Forelimb muscle (tissue), 1 donor: ENCODE measurements at places on chromosomes 5 and 9.
A peak's percentile ranks its signal among the peaks of the same experiment; 100 is the strongest.

- DNase-seq = no peak
Observed at GRCh38 chr9:125746774-125747052, 460 bp upstream of the PBX3 start.

DNA sequence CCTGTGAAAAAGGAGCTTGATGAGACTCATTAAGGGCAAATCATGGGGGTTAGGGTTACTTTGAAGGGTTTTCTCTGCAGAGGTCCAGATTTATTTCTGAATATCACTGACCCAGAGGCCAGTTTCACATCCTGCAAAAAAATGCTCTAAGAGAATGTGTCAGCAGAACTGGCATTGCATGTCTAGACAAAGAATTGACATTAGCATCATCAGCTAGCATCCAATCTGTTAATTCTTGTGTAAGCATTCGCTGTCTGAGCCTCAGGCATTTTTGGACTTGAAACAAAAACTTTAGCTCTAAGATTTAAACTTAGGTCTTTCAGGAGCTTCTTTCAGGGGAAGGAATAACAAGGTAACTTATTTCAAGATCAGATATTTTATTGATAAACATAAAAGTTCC, 187.9 kb upstream of the ELL2 start:
- DNase-seq = no peak

DNA sequence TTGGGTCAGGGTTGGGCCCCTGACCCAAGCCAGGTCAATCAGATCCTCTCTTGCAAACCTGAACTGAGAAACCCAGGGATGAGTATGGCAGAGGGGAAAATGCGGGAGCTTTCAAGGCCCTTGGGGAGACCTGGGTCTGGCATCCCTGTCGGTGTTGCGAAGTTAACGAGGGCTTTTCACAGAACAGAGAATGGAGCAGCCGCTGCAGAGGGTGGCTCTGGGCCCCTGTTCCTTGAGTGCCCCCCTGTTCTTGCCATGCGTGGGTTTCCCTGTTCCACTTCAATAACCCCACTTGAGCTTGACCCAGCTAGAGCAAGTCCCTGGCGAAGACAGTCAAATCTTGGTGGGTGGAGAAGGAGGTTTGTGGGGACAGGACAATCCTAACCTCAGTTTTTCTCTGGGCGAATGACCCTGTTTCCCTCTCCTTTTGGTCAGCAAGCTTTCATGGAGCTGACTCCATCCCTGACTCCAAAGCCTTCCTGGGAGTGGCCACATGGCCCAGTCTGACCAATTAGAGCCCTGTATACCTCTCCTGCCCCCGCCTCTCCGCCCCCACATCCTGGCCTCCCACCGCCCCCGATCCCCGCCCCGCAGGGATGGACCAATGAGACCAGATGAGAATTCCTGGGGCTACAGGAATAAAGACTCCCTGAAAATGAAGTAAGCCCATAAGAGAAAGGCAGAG, 2.9 kb upstream of the VDAC1 start:
- no peak for DNase-seq

GRCh38 chr5:150488519-150489359, 19.2 kb upstream of the NDST1 start:
- DNase-seq = no peak

DNA sequence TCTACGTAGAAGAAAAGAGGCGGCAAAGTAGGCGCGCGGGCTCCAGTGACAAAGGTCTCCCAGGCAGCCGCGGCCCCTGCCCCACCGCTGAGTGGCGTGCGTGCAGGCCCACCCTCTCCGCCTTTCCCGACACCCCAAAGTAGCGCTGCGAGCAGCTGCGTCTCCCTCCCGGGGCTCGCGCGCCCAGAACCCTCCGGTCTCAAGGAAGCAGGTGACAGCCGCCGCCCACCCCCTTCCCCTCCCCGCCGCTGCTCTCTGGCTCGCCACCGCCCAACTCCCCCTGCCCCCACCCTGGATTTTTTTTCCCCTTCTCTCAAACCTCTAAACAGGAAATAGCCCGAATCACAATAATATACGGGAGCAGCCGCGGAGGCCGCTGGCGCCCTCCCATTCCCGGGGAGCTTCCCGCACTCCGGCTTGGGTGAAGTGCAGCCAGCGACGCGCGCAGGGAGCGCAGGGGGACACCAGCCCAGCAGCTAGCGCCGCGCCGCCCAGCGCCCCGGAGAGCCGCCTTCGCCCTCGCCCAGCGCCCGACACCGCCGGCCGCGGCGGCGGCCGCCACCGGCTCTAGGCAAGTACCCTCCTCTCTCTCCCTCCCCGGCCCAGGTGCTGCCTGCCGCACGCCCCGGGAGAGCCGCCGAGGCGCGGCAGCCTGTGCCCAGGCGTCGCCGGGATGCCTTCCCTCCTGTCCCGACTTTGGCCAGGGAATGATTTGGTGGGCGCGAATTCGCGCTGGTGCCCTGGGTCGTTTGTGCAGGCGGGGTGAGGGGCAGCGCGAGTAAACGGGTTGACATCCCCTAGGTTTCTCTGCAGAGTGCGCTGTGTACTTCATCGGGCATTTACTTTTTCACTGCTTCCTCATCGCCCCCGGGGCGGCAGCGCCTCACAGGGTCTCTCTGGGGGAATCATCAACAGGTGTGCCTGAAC, 52.7 kb upstream of the TJP2 start:
- DNase-seq = no peak

- no peak for DNase-seq
Observed at GRCh38 chr9:134986957-134987356, 69.2 kb upstream of the FCN1 start.

DNA sequence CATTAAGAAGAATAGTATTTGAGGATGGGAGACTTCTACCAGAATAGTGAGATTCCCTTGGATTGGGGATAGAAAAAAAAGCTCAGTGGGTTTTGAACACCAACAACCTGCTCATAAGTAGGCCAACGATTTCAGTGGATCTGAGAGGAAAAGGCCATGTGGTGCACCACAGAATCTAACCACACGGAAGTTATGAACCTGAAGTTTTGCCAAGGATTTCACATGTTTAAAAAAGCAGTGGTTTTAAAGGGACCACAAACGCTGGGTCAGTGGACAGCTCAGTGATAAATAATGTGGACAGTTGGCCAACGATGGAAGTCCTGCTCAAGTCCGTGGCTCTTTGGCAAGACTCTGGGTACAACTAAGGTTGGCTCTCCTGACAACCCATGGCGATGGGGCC, 107.2 kb upstream of the TXNDC8 start:
- no peak for DNase-seq

DNA sequence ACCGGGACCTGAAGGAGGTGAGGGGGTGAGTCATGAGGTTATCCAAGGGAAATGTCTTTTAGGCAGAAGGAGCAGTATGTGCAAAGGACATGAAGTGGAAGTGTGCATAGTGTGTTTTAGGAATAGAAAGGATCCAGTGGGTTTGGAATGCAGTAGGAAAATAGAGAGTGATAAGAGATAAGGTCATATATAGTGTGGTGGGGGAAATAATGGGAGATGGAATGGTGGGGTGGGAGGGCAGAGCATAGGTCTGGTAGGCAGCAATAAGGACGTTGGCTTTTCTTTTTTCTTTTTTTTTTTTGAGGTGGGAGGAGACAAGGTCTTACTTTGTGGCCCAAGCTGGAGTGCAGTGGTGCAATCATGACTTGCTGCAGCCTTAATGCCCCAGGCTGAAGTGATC, 17.8 kb downstream of the SNX24 start:
- DNase-seq = no peak

DNA sequence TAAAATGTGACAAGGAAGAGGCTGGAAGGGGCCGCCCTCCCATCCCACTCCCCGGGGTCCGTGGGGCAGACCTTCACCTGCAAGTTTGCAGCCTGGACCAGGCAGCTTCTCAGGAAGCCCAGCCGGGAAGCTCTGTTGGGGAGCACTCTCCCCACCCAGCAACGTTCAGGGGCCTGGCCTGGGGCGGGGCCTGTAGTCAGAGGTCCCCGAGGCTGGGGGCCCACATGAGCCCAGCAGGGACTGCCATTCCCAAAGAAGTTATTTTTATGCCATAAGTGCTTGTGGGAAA, 32.7 kb upstream of the NOTCH1 start:
- DNase-seq = no peak

DNA sequence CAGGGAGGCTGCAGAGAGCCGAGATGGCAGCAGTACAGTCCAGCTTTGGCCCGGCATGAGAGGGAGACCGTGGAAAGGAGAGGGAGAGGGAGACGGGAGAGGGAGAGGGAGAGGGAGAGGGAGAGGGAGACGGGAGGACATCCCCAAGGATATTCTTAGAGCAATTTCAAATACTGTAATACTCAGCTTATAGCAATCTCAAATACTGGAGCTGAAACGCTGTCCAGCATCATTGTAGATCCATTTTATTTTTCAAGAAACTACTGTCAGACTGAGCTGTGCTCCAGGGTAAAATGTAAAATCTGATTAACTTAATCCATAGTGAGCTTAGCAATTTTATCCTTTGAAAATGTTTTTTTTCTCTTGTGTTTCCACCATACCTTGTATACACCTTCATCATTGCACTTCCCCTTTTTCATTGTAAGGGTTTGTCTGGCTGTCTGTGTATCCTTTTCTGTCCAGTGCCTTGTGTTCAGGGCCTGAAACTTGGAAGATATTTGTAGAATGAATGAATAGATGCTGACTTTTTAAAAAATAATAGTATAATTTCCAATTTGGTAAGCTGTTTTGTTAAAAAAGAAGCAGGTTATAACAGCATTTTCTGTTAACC, 64.0 kb upstream of the LRRC70 start:
- DNase-seq = no peak

- DNase-seq = no peak
Observed at GRCh38 chr9:115340314-115340713, 222.4 kb upstream of the TNC start.

DNA sequence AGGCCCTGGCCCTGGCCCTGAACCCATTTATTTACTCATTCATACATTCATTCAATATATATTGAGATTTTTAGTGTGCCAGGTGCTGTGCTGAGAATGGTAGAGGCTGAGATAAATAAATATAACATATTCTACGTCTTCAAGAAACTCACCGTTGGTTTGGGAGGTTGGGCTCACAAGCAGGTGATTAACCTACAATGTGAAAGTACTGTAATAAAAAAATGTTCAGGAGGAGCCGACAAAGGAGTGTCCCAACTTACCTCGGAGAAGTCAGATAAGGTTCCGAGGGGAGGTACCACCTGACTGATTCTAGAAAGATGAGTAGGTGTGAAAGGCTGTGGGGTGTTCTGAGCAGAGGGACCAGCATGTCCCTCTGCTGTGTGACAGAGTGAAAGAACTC, 479.6 kb upstream of the KLF4 start:
- no peak for DNase-seq

GRCh38 chr9:33780276-33780675, 15.1 kb upstream of the PRSS3 start:
- DNase-seq = no peak

- no peak for DNase-seq
Observed at GRCh38 chr9:3177936-3178335, 334.0 kb upstream of the PUM3 start.

DNA sequence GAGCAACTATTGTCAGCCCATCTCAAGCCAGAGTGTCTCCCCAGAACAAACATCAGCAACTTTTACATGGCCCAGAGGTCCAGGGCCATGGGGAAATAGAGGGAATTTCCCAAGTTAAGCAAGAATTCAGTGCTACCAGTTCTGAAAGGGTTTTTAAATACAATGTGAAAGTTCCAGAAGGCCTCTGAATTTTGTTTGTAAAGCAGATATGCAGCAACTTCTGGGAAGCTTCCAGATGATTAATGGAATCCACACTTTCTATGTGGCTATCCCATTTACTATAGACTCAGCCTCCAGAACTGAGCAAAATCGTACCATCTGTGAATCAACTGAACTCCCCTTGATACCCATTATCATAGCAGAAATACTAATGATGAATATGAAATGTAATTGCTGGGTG, 93.8 kb downstream of the FEM1C start:
- no peak for DNase-seq

DNA sequence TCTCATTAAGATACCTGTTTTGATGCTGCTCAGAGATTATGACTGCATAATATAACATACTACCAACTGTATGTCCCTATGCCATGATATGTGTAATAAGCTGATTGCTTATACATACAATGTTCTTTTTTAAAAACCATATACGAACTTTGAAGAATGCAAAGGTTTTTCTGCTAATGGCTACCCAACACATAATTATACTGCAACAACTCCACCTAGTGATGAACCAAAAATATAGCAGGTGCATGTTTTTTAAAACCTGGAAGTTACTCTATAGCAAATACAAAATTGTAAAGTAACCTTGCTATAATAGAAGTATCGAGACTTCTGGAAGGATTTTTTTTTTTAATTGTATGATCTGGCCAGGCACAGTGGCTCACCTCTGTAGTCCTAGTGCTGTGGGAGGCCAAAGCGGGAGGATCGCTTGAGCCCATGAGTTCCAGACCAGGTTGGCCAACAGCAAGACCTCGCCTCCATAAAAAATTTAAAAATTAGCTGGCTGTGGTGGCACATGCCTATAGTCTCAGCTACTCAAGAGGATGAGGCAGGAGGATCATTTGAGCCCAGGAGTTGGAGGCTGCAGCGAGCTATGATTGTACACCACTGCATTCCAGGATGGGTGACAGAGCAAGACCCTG, 49.1 kb downstream of the HOMER1 start:
- DNase-seq = no peak

DNA sequence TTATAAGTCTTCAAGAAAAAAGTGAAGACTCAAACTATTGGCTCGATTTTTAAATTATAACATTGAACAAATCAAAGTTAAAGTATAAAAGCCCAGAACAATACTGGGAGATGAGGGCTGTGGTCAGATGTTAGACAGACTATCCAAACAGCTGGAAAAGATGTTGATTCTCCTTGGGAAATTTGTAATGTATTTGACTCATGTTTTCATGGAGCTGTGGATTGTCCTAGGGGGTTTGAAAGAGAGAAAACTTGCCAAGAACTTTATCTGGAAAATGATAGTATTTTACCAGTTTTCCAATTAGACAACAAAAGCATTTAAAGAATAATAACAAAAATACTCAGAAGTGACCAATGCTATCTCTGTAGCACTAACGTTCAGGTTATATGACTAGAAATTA, 339.2 kb downstream of the ARL15 start:
- peak; percentile 71 for DNase-seq

- DNase-seq = no peak
Observed at GRCh38 chr5:138180183-138180782, 1.4 kb downstream of the KIF20A start.

DNA sequence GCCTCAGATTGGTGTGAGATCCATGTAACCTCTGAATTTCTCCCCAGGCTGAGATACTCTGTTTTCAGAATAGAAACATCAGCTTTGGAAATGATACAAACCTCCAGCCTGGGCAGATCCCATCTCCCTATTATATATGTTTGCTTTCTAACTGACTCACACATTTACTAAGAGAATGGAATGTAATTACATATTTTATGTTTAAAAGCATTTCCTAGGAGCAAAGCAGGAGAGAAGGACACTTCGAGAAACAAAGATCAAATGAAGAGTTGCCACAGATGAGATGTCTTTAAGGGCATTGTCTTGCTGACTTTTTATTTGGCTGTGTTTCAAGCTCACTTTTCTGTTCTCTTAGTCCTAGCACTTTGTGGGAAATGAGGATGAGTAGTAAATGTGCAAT, 96.3 kb downstream of the CDH18 start:
- DNase-seq = no peak

GRCh38 chr9:27356446-27356845, 59.5 kb upstream of the EQTN start:
- DNase-seq = no peak

GRCh38 chr5:124860291-124860655, 113.8 kb upstream of the ZNF608 start:
- no peak for DNase-seq

- DNase-seq = no peak
Observed at GRCh38 chr9:70020217-70020616, 23.4 kb upstream of the MAMDC2 start.
